ENCODE measurements at places on chromosomes 6 and 20. TPM values are rescaled to one million over a fixed set of nuclear protein-coding genes. Genes with fewer than 3 reads are reported as not detected.

The MLN gene
- total RNA-seq, result not detected

The MOCS1 gene
- total RNA-seq, result 1.8 TPM

The PPDPF gene
- 167 TPM for total RNA-seq

The RSPO3 gene
- not detected for total RNA-seq

The MAP7 gene
- total RNA-seq, result 2.3 TPM

The DEF6 gene
- 219 TPM for total RNA-seq

The MSH5 gene
- total RNA-seq, result 56.1 TPM

The KCNK16 gene
- total RNA-seq, result not detected

- no peak overlapping the region for H3K4me3 ChIP-seq
- H3K27ac ChIP-seq, result peak overlapping the region; percentile 9
- no peak for DNase-seq
- peaks cover 44% of the 10 kb centered on the region for H3K4me1 ChIP-seq
- H3K27me3 ChIP-seq, result peaks cover 1% of the 10 kb centered on the region
These were observed 129.4 kb downstream of the BCAS1 start for GRCh38 chr20:53940907-53941545.

DNA sequence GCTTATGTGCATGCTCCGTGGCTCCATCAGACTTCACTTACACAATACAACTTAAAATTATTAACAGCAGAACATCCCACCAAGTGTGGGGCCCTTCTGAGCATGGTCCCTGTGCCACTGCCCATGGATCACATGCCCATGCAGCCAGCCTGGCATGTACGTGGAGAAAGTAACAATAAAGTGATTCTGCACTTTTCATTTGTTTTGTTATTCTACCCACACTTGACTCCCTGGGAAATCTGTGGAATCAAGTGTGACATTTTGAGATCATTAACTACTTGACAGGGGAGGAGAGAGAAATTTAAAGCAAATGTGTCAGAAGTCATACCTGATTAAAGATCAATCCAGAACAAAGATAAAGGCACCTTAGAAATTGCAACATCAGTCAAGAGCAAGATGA lies 112.0 kb downstream of the ISM1 start:
- H3K36me3 ChIP-seq, result no peaks in the 10 kb centered on the region
- H3K4me1 ChIP-seq, result no peaks in the 10 kb centered on the region
- H3K27ac ChIP-seq, result no peak overlapping the region
- DNase-seq, result no peak
- peaks cover 2% of the 10 kb centered on the region for H3K27me3 ChIP-seq

- peaks cover 4% of the 10 kb centered on the region for H3K4me1 ChIP-seq
- no peaks in the 10 kb centered on the region for H3K27me3 ChIP-seq
- H3K27ac ChIP-seq, result no peak overlapping the region
- peaks cover 63% of the 10 kb centered on the region for H3K36me3 ChIP-seq
- H3K4me3 ChIP-seq, result no peak overlapping the region
These were observed 25.6 kb downstream of the NFYA start for GRCh38 chr6:41098366-41098765.

- no peaks in the 10 kb centered on the region for H3K4me1 ChIP-seq
- no peak for DNase-seq
- H3K27me3 ChIP-seq, result peaks cover 4% of the 10 kb centered on the region
- no peaks in the 10 kb centered on the region for H3K36me3 ChIP-seq
These were observed 111.2 kb upstream of the SLC35B3 start for GRCh38 chr6:8546496-8546895.

DNA sequence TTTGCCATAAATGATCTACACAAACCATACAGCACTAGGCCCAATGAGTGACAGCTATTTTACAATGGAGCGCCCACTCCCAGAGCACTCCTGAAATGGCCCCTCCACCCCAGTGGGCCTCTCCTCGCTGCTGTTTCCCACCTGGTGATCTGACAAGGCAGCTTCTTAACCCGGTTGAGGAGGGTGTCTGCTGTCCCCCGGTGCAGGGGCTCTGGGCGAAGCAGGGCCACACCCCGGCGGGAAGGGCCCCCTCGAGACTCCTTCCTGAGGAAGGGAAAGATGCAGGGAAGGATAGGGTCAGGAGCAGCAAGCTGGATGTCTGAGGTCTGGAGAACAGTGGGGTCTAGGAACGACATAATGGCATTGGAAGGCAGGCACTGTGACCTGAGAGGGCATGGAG lies 10.2 kb downstream of the ABHD16A start:
- H3K27ac ChIP-seq, result no peak overlapping the region
- H3K4me1 ChIP-seq, result peaks cover 8% of the 10 kb centered on the region
- no peak overlapping the region for H3K4me3 ChIP-seq
- peaks cover 54% of the 10 kb centered on the region for H3K36me3 ChIP-seq

DNA sequence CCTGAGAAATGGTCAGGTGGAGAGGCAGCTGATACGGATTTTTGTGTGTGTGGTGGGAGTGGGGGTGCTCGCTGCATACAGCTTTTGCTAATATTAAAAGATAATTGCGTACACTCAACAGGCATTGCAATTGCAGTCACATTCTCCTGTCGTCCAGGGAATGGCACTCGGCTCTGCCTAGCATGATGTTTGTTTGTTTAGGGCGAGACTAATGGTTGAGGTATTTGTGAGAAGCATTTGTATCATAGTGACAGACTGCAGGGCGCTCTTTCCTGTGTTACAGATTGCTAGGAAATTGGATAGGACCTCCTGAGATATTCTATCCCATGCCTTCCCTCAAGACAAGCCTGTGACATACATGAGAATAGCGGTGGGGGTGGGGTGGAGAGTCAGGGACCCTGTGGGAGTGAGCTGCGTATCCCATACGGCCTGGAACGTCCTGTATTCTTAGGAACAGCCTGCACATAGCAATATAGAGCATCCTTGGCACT lies 207.4 kb downstream of the SOX4 start:
- no peaks in the 10 kb centered on the region for H3K4me1 ChIP-seq
- DNase-seq, result no peak
- no peaks in the 10 kb centered on the region for H3K27me3 ChIP-seq
- H3K27ac ChIP-seq, result no peak overlapping the region
- H3K36me3 ChIP-seq, result no peaks in the 10 kb centered on the region

DNA sequence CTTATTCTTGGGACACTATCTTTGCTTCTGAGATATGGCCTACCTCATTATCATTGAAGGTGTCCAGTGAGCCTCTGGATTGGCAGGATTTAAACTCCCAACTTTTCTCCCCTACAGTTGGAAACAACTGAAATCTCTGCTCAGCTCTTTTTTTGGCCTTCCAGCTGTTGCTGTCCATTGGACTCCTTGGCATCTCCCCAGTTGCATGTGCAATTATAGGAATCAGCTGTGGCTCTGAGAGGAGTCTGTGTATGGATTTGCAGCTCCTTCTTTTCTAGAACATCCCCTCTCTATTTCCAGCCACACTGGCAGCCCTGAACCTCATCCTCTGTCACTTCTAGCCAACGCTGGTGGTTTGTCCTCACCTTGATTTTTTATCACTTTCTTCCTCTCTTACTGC lies 21.2 kb downstream of the RAB22A start:
- H3K36me3 ChIP-seq, result peaks cover 18% of the 10 kb centered on the region
- H3K4me1 ChIP-seq, result peaks cover 8% of the 10 kb centered on the region
- H3K27me3 ChIP-seq, result no peaks in the 10 kb centered on the region
- H3K4me3 ChIP-seq, result no peak overlapping the region
- DNase-seq, result no peak
- no peak overlapping the region for H3K27ac ChIP-seq

- H3K27me3 ChIP-seq, result no peaks in the 10 kb centered on the region
- DNase-seq, result no peak
- peaks cover 19% of the 10 kb centered on the region for H3K36me3 ChIP-seq
- H3K27ac ChIP-seq, result no peak overlapping the region
These were observed 9.6 kb downstream of the WTAP start for GRCh38 chr6:159736908-159737307.

DNA sequence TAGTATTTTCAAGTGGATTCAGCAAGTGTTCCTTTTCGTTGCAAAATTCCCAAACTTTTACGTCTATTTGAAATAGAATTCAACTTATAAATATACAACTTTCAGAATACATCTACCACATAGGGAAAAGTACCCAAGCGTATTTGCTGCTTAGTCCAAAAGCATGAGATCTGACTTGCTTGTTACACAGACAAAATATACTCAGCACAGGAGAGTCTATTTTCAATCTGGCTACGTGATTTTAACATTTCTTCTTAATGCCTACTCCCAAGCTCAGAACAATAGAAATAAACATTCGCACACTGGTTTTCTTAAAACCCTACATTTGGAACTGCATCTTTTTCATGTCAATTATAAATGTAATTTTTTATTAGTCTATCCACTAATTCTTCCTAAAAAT lies 672 bp downstream of the PKHD1 start:
- no peaks in the 10 kb centered on the region for H3K36me3 ChIP-seq
- H3K4me1 ChIP-seq, result no peaks in the 10 kb centered on the region
- no peak for DNase-seq

GRCh38 chr6:167781868-167782267 lies 44.8 kb upstream of the AFDN start:
- H3K4me1 ChIP-seq, result no peaks in the 10 kb centered on the region
- H3K27ac ChIP-seq, result no peak overlapping the region
- no peaks in the 10 kb centered on the region for H3K36me3 ChIP-seq
- H3K27me3 ChIP-seq, result peaks cover 8% of the 10 kb centered on the region
- no peak for DNase-seq

- H3K4me1 ChIP-seq, result no peaks in the 10 kb centered on the region
- H3K27ac ChIP-seq, result no peak overlapping the region
- H3K27me3 ChIP-seq, result no peaks in the 10 kb centered on the region
- no peak overlapping the region for H3K4me3 ChIP-seq
- no peak for DNase-seq
These were observed 41.8 kb downstream of the BMP7 start for GRCh38 chr20:57224641-57225138.

GRCh38 chr20:24914388-24915241 lies 34.5 kb upstream of the CST7 start:
- DNase-seq, result no peak
- H3K4me3 ChIP-seq, result no peak overlapping the region
- peaks cover 6% of the 10 kb centered on the region for H3K4me1 ChIP-seq

DNA sequence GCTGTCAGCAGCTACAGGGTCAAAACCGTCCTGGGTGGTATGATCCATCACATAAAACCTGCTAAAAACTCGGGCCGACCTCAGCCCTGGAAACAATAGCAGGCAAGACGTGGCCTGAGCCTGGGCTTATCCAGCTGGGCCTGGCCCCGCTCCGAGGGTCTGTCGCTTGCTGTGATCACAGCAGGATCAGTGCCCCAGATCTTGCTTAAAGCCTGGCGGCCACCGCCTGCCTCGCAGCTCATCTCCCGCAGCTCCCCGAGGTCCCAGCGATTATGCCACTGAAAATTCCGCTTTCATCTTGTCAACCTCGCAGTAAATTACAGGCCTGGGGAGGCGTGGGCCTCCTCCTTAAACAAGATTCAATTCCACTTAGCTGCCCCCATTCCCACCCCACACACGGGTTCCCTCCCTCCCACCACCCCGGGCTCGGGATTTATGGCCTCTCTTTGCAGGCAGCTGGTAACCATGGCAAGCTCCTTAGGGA lies 40.1 kb downstream of the CDH22 start:
- no peak overlapping the region for H3K27ac ChIP-seq
- H3K4me3 ChIP-seq, result no peak overlapping the region
- no peak for DNase-seq

- DNase-seq, result no peak
- H3K27ac ChIP-seq, result no peak overlapping the region
- no peaks in the 10 kb centered on the region for H3K4me1 ChIP-seq
- H3K4me3 ChIP-seq, result no peak overlapping the region
- no peaks in the 10 kb centered on the region for H3K36me3 ChIP-seq
These were observed 127.0 kb upstream of the LRFN2 start for GRCh38 chr6:40714143-40714542.

Measured in activated CD4-positive, alpha-beta T cell treated with anti-CD3 and anti-CD28 coated beads, Interleukin-2, amount 10 ng/mL, durations not matched to agents 7 days and 5 days (primary cell).